HFFc6 (cell line): ENCODE measurements at places on chromosomes 6 and 20. TPM values are rescaled to one million over a fixed set of nuclear protein-coding genes. Genes with fewer than 3 reads are reported as not detected.

The PSORS1C2 gene
- not detected in 3 replicates for total RNA-seq

GRCh38 chr6:111541026-111541681 lies 58.1 kb upstream of the REV3L start:
- peaks cover 14% of the 10 kb centered on the region for H3K4me1 ChIP-seq
- H3K36me3 ChIP-seq: peaks cover 6% of the 10 kb centered on the region; the same call in 1 of the 2 replicates
- H3K27ac ChIP-seq: no peak overlapping the region
- DNase-seq: no peak

GRCh38 chr6:80280262-80281010 lies 174.0 kb downstream of the BCKDHB start:
- DNase-seq: peak; percentile 28
- H3K4me1 ChIP-seq: peaks cover 33% of the 10 kb centered on the region

- H3K27ac ChIP-seq: no peak overlapping the region
- H3K36me3 ChIP-seq: peaks cover 43% of the 10 kb centered on the region
- H3K4me3 ChIP-seq: no peak overlapping the region
- no peaks in the 10 kb centered on the region; the same call in 1 of the 2 replicates for H3K27me3 ChIP-seq
These were observed 2.7 kb downstream of the CSTF1 start for GRCh38 chr20:56395166-56395565.

DNA sequence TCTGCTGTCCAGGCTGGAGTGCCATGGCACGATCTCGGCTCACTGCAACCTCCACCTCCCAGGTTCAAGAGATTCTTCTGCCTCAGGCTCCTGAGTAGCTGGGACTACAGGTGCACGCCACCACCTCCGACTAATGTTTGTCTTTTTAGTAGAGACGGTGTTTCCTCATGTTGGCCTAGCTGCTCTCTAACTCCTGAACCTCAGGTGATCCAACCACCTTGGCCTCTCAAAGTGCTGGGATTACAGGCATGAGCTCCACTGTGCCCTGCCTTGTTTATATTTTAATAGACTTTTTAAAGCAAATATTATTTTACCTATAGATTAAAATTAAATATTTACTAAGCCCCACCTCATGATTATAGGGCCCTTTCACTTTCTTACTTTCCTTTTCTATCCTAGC lies 483.2 kb upstream of the EPHA7 start:
- H3K4me1 ChIP-seq: no peaks in the 10 kb centered on the region
- no peaks in the 10 kb centered on the region for H3K27me3 ChIP-seq
- no peak for DNase-seq
- no peak overlapping the region for H3K4me3 ChIP-seq
- H3K36me3 ChIP-seq: no peaks in the 10 kb centered on the region
